ENCODE measurements at places on chromosomes 4 and X.

DNA sequence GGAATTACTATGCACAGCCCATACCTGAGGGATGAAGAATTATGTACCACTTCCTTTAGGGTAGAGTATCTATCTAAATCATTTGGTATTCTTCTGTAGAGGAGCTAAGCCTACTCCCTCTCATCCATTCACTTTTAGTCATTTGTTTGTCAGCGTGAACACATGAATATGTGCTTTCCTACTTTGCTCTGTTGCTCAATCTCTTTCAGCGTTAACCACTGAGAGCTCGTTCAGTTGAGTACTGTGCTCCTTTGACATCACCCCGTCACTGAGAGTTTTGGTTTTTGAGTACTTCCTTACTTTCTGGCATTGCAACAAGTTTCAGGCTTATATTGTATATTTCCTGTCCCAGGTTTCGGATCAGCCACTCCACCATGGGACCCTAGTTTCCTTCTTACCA is 700.6 kb downstream of the NLGN4X start:
- DNase-seq = no peak

- no peak for DNase-seq
Measured at GRCh38 chrX:39125834-39126233, 324.6 kb downstream of the MID1IP1 start.

DNA sequence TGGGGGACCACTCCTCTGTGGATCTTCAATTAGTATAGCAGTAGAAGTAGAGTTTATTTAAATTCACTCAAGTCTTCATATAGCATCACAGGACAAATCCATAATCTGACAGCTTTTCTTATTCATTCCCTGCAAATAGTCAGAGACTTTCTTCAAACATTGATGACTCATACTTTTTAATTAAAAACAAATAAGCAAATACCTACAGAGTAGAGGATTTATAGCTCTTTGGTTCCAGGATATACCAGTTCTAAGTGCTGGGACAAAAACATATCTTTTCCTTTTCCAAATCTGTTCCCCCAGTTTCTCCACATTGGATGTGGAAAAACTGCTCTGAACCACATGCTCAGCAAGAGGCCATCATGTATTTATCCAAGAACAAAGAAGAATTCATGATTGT is 24.1 kb downstream of the EMCN start:
- no peak for DNase-seq

- no peak for DNase-seq
Measured at GRCh38 chr4:83272900-83273299, 11.7 kb downstream of the COQ2 start.
